Occipital lobe (tissue), 3 donors: ENCODE measurements at places on chromosomes 12 and 14.

GRCh38 chr14:67487937-67488893 is at the start of gene TMEM229B:
Gene TMEM229B (minus strand): TSS chr14:67488721. CDS start chr14:67473923, 14,798 bp downstream.
- no peak for DNase-seq

- DNase-seq: no peak
Observed at GRCh38 chr12:52333321-52333720, 12.1 kb upstream of the KRT83 start.

- no peak for DNase-seq
Observed at GRCh38 chr12:14252697-14253096, 112.8 kb upstream of the ATF7IP start.

DNA sequence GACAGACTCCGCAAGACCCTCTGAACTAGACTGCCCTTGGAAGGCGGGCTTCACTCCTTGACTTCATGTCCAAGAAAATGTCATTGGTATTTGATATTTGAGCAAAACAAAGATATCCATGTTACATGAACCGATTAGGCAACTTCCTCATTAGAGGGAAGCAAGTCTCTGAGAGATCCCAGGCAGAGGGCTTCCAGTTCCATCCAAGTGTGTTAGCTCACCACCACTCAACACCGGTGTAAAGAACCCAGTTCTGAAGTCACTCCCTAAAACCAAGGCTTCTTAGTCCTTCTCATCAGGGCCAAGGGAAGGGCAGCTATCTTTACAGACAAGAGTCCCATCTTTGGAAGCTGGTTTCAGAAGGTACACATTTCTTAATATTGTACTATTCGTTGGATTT is 87.2 kb upstream of the CDKN3 start:
- no peak for DNase-seq

- no peak for DNase-seq
Observed at GRCh38 chr14:39396448-39396847, 35.8 kb downstream of the FBXO33 start.
